ENCODE measurements at places on chromosomes 6 and 20.

- DNase-seq: no peak
These were observed 44.0 kb upstream of the SLC22A16 start for GRCh38 chr6:110520209-110520965.

DNA sequence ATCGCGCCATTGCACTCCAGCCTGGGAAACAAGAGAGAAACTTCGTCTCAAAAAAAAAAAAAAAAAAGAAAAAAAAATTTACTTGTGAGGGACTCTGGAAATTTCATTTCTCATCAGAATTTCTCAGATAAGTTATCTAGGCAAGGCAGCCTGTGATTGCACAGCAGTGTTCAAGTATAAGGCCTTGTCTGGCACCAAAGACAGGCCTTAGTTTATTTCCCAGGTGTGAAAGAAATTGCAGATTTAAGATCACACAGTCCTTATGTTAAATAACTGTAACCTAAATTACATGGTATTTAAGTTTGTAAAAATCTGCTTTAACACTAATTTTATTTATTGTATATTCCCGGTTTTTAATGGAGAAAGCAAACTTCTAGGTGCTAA lies 34.8 kb downstream of the HFE start:
- no peak for DNase-seq

DNA sequence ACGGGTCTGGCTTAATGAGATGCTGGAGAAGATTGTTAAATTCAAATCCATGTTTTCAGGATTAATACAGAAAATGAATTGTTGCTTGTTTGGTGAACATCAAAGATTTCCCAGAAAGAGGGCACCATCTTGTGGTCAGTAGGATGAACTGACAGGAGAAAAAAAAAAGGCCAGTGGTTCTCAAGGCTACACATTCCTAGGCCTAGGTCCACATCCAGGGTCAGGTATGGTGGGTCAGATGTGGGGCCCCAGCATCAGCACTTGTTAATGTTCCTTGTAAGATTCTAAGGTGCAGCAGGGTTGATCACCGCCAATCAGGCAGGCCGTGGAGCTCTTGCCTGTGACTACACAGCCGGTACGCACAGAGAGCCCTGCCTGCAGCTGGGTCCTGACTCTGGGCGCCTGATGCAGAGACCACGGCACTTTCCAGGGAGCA lies 34.0 kb upstream of the FOXO3 start:
- no peak for DNase-seq

GRCh38 chr20:44585057-44585963 lies 2.9 kb downstream of the PKIG start:
- no peak for DNase-seq

DNA sequence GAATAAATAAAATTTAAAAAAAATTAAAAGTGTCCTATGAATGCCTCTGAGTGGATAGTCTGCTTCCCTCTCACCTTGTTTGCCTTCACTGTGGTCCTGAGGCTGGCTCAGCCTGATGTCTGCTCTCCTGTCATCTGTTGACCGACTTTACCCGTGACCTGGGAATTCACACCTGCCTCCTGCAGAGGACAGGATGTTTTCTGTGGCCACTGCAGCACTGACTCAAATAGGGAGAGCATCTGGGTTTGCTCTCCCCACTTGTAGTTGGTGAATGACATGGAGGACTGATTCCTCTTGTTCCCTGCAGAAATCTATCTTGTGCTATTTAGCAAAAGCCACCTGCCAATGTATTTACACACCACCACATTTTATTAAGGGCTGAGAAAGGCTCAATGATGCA lies 52.4 kb upstream of the ERVFRD-1 start:
- DNase-seq: no peak

DNA sequence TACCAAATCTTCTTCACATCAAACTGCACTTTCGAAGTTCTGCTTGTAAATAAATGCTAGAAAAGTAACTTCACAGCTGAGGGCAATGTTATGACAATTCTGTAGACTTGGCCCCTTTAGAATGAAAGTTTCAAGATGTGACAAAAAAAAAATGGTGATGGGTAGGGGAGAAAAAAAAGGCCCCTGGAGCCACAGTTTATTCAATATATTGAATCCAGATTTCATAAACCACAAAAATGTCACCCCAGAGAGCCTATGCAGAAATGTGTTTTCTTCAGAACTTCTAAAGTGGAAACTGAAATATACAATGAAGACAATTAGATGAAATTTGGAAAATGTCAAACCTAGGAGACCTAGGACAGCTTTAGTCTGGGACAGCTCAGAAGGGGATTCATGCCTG lies 143.1 kb downstream of the EDN3 start:
- DNase-seq: no peak

DNA sequence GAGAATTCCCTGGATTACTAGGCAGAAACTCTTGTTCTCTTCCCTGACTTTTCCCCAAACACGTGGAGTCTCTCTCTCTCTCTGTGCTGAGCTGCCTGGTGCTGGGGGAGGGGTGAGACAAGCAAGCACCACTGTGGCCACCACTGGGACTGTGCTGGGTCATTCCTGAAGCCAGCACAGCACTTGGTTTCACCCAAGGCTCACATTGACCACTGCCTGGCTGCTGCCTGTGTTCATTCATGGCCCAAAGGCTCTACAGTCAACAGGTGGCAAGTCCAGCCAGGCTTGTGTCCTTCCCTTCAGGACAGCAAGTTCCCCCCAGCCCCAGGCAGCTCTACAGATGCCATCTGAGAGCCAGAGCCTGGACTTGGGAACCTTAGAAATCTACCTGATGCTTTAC lies 92.2 kb downstream of the CTNNBL1 start:
- no peak for DNase-seq

GRCh38 chr6:33543116-33543515 lies 37.0 kb downstream of the BAK1 start:
- no peak for DNase-seq

DNA sequence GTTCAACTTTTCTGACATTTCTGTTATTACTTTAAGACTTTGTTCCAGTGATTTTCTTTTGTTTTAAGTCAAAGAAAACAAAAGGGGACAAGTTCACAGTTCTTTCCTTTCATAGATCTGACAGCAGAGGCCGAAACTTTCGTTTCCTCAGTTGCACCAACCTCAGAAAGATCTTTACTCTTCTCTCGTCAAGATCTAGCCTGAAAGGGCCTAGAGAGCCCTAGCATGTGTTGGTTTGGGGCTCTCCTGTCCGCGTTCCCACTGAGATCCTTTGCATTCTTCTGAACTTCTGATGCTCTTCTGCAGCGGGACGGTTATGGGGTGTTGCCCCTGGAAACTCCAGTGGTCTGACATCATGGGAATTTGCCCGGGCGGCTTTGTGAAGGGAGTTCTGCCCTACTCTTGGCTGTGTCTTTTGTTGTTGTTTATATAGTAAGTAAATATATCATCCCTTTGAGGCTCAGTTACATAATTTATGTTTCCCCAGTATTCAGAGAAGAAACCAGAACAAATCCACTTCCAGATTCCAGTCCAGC lies 129.1 kb downstream of the SASH1 start:
- no peak for DNase-seq

GRCh38 chr6:26104457-26105108 lies 17.4 kb downstream of the HFE start:
- no peak for DNase-seq

DNA sequence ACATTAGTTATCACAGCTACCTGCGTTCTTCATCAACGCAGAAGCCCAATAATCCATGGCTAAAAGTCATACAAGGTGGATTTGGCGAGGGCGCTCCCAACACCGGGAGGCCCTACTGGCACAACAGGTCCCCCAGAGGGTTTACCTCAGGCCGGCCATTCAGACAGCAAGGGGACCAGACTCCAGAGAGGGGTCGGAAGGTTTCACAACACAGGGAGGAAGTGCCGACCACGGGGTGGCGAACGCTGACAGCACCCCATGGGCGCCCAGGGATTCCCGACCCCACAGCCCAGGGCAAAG lies 1515.9 kb upstream of the DEFB115 start:
- no peak for DNase-seq

DNA sequence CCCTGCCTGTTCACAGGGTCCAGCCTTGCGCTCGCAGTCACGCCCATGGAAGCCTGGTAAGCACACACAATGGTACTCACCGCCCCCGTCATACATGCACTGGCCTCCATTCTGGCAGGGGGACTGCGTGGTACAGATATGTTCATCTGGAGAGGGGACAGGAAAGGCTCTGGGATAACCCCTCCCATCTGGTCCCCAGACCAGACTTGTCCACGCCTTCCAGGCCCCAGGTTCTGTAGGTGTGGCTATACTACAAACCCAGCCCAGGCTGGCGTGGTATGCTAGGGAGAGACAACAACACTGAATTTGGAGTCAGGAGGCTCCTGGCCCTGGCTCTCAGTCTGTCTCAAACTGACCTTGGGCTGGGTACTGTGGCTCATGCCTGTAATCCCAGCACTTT lies 3.4 kb downstream of the DLK2 start:
- no peak for DNase-seq

- DNase-seq: no peak
These were observed 652.1 kb upstream of the SLC35B3 start for GRCh38 chr6:9087470-9087869.

DNA sequence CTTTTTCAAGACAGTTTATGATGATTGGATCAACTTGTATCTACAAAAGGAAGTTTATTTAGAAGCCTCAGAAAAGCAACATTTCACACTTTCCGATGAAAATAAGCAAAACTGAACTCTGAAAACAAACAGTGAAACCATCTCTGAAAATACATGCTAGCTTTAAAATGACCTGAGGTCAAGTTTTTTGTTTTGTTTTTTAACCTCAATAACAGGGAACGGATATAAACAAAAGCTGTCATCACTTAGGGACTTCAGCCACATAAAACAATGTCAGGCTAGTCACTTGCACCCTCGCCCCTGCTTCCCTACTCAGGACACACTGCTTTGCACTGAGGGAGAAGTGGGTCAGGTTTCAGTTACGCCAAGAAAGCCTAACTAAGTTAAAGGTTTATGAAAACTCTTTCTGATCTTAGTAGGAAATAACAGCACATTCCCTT lies 11.6 kb downstream of the BACH2 start:
- no peak for DNase-seq

GRCh38 chr6:74213995-74214394 lies 518.0 kb downstream of the CD109 start:
- DNase-seq: no peak

DNA sequence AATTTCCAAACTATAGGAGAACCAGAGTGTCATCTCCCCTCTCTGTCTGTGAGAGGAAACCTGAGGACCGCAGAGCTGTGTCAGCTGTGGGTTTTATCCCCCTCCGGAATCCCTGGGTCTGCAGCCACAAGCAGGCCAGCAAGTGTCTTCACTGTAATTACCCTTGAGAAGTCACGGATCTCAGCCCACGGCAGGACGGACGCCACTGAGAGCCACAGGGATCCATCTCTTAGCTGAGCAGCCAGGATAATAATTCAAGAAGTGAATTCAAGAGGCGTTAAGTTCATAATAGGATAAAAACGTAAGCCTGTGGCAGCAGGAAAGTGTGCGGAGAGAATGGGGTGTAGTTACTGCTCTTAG lies 37.0 kb downstream of the DLL1 start:
- no peak for DNase-seq

DNA sequence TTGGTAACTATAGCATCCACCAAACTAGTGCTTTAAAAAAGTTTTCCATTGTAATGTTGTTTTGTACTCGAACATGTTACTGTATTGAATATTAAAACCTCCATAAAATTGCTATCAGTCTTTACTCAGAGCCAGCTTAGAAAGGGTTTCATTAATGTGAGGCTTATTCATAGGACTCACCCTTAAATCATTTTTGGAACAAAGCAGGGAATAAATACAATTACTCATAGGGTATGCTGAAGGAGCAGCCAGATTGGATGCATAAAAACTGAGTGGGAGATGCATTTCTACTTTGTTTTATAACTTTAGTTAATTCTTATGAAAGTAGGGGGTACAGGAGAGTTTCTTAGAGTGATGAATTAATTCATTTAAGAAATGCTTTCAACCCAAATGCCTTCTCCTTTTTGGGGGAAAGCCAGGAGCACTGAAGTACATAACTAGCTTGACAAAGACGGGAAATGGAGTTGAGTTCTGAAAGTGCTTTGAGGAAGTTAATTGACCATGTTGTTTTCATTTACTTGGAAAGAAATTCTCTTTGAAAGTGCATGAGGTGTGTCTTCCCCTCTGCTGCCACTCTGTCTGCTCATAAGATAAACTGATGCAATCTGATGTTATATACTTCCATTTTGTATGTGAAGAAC lies 90.3 kb downstream of the RNF144B start:
- DNase-seq: no peak

- no peak for DNase-seq
These were observed 206.0 kb upstream of the PREP start for GRCh38 chr6:105608711-105609374.

DNA sequence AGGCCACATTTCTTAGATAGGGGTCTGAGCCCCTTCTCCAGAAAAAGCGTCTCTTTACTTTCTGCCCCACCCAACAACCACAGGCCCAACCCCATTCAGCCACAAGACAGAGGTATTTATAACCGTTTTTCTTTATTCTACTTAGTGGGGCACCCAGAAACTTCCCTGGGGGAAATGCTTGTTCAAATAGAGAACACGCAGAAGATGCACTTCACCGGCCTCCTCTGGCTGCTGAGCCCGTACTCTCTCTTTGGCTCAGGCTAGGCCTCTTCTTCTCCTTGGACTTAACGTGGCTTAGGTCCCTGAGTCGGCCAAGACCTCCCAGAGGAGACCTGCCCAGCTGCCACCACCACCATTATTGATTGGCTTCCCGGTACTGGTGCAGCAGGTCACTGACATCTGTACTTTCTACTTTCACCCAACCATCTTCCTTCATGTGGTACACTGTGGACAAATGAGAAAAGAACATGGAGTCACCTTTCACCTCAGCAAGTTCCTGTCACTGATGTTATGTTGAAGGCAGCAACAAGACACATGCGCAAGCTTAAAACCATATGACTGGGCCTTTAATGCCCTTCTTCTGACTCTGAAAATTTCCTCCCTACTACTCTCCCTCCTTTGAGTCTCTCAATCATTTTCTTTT lies 2.2 kb upstream of the TAP2 start:
- DNase-seq: no peak

GRCh38 chr6:164415832-164416563 lies 893.4 kb downstream of the C6orf118 start:
- DNase-seq: no peak

- no peak for DNase-seq
These were observed 55.0 kb upstream of the BHLHE23 start for GRCh38 chr20:63061771-63062100.

DNA sequence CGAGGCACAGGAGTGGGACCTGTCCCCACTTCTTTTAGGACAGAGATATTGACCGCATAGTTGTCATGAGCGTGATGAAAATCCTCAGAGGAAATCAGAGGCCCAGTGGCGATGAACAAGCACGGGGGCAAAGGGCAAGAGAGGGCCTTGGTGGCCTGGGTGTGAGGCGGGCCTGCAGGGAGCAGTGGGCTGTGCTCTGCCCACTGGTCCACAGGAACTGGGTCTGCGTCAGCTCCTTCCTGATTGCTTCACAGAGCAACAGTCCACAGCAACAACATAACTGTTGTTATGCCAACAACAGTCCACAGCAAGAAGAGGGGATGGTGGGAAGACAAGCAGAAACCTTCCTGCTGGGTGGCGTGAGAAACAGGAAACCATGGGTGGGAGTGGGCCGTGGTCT lies 335.6 kb downstream of the ZFAND3 start:
- DNase-seq: no peak

Data from activated CD8-positive, alpha-beta memory T cell treated with anti-CD3 and anti-CD28 coated beads for 4 hours (primary cell).